NCI-H2107 (cell line): ENCODE measurements at places on chromosomes 1 and 21.

- no peak for DNase-seq
Measured at GRCh38 chr1:245154429-245155271, at the start of gene KIF26B. Gene KIF26B, plus strand, starts transcription at chr1:245154985. Its CDS starts 440 bp downstream, at chr1:245155425.

GRCh38 chr1:72432645-72433267, 150.4 kb upstream of the NEGR1 start:
- DNase-seq, result no peak

- no peak for DNase-seq
Measured at GRCh38 chr1:1900883-1901640, 10.2 kb upstream of the GNB1 start.

GRCh38 chr1:221241592-221241991, 362.3 kb downstream of the HLX start:
- no peak for DNase-seq

DNA sequence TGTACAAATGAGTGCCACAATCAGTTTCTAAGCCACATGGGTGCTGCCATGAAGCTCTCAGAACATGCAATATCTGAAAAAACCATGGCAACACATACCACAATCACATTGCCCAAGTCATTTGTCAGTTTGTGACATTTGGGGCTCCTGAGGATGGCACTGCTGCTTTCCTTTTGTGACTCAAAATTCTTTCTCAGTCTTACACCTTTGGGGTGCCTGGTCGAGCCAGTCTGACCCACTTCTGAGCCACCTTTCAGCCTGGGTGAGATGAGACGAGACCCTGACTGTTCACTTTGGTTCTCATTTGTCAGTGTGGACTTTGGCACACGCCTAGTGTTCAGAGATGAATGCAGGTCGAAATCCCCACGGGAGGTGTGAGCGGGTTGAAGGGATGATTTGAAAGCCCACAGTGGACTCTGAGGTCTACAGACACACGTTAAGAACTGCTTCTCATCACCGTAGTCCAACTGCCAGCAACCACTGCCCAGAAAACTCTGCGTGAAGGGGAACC, 8.0 kb downstream of the BATF3 start:
- DNase-seq, result no peak

DNA sequence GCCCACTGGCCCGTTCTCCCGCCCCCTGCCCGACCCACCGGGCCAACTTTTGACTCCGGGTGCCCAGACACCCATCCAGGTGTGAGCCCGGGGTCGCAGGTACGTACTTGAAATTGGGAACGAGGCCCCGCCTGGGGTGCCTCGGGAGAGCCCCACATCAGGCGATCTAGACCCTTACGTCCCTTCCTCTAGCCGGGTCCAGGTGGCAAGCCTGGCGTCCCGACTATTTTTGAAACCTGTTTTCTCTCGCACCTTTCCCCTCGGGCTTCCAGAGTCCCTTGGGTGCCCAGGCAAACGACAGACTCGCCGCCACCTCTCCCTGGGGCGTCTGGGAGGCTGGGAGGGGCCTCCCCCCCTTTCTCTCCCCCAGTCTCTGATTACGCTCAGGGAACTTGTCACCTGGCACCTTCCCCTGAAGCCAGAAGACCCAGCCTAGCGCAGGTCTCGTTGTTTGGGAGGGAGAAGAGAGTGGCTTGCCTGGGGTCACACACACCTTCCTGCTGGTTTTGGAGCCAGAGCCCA, 898 bp downstream of the LDLRAP1 start:
- peak; percentile 52 for DNase-seq

GRCh38 chr1:33039840-33040239, 3.2 kb upstream of the AK2 start:
- DNase-seq, result no peak

- DNase-seq, result no peak
Measured at GRCh38 chr1:240171907-240172306, 80.2 kb downstream of the FMN2 start.

DNA sequence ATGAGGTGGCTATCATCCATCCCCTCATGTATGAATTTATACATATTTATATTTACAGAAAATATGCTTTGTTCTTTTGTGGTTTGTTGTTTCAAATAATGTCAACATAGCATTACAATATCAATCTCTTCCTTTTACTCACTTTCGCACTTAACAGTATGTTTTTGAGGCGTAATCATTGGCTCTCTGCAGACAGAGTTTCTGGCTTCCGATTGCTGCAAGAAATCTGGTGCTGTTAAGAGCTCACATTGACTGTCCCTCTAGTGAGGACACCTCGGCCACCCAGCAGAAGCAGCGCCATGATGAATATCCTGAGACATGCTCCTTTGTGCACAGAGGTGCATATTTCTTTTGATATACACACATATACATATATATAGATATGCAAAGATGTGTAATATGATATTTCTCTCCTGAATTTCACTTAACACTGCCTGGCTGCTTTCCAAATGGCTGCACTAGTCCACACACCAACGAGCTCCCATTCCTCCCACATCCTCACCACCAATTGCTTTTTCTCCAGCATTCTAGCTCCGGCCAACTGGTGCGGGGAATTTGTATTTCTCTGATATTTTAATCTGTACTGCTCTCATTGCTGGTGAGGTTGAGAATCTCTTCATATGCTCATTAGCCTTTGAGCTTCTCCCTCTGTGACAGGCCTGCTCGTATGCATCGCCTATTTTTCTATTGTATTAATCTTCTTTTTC, 248.4 kb downstream of the SIPA1L2 start:
- DNase-seq, result no peak

DNA sequence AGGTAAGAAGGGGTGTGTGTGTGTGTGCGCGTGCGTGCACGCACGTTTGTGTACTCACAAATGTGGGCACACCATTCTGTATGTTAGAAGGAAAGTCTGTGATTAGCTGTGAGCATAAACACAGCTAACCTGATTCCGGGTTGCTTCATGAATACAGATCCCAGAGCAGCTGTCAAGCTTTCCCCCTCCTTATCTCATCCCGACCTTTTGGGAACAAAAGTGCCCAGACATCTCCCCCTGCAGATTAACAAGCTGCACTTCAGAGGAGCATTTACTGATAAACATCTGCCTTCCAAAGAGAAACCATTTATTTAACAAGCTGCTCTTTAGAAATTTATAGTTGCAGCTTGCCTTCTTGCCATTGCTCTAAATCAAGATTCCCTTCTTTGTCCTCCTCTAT, 97.0 kb downstream of the MT1HL1 start:
- no peak for DNase-seq

DNA sequence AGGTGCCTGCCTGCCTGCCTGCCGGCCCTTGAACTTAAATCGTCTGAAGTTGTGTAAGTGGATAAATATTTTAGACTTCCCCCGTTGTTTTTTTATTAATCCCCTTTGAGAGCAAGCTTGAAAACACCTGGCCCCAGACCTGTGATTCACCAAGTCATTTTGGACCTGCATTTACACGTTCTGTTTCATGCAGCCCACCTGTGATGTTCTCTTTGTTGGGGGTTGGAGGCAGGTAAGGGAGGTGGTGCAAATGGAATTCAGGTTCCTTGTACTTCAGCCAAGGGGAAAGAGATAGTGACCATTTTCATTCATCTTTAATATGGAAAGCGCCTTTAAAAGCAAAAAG, 1.2 kb downstream of the SLC37A1 start:
- no peak for DNase-seq
